ENCODE measurements at places on chromosomes 6 and 20.
A peak's percentile ranks its signal among the peaks of the same experiment; 100 is the strongest.

- no peak for DNase-seq
Observed at GRCh38 chr6:8900056-8900455, 464.7 kb upstream of the SLC35B3 start.

DNA sequence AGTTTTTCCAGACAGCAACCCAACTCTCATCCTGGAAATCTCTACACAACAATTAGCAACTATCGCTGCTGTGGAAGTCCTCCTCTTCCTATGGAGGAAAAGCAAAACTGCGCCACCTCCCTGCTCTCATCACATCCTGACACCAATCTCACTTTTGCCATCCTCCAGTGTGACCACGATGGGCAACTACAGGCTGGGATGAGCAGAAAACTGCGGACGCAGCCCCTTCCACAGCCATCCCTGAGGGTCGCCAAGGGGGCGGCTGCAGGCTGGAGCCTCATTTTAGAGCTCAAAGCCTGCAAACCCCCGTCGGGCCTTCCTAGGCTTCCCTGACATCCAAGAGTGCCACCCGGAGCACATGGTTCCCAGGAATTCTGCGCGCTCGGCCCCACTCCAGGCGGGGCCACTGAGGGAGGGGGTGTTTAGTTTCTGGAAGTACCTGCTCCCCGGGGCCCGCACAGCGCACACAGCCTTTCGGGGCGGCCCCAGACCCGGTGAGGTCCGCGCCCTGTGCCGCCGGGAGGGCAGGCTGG is 1.2 kb downstream of the TCFL5 start:
- peak; percentile 52 for DNase-seq

DNA sequence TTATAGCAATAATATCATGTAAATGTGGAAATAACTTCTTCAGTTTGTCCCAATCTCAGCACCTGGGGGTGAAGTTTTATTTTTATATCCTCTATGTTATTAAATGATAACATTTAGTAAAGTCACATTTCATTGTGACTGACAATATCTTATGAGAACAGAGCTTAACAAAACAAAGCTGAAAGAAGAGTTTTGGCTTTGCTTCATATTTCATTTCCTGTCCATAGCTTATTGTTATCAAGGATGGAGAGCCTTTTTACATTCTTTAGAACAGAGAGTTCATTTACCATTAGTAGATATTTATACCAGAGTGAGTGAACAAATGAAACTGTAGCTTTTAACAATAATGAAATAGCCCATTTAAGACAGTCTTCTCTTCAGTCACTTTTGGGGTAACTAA is 231.9 kb upstream of the SGK1 start:
- DNase-seq, result peak; percentile 89

- DNase-seq, result peak; percentile 59
Observed at GRCh38 chr6:69835414-69836179, 30.8 kb upstream of the COL19A1 start.

GRCh38 chr6:113496166-113496565 is 361.0 kb upstream of the MARCKS start:
- peak; percentile 98 for DNase-seq

GRCh38 chr20:36645998-36646397 is at the start of gene SLA2:
TSS of gene SLA2 (minus strand) at chr20:36646196. CDS start at chr20:36641335, 4,861 bp downstream.
- no peak for DNase-seq

DNA sequence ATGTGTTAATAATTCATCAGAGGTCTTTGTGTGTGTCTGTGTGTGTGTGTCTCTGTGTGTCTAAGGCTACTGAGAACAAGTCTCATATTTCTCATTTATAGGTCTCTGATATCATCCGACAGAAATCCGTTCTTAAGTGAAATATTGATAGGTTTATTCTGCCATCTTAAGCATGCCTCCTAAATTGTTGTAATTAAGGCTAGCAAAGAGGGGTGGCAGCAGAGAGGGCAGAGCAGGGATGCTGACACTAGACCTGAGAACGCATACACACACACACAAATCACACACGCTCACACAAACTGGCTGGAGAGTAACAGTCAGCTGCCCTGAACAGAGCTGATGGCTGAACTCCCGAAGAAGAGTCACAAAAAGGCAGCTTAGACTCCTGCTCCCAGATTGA is 84.9 kb upstream of the LRFN2 start:
- DNase-seq, result no peak

DNA sequence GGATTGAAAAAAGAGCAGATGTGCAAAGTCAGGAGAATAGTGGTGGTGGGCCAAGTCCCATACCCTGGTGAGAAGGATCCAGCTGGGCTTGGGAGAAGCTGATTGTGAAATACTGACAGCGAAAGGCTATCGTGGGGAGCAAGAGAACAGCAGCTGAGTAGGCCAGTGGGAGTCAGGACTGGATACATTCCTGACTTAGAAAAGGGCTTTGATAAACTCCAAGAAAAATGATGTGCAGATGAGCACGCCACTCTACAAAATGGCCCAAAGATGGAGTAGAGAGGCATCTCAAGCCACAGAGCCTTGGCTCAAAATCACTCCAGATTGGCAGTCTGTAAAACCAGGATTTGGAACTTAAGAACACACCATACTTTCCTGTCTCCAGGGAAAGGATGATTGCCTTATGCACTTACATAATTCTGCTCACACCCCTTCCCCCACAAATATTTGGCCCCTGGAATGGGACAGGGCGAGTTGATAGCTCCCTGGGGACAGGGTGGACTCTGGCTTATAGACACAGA is 578.7 kb downstream of the MAFB start:
- no peak for DNase-seq

DNA sequence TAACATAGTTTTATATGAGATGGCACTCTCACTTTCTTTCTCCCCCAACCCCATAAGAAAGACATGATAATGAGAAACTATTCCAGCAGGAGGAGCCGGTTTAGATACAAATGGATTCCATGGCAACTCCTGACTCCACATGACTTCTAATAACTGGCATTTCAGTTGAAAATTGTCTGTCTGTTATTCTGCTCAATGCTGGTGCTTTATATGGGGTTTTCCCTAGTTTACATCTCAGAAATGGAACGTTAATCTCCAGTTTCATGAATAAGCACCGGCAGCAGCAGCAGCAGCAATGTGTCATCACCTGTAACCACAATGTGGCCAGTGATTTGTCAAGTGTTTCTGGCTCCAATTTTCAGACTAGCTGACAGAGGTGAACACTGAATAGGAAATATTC is 8.0 kb upstream of the SIM1 start:
- DNase-seq, result no peak

DNA sequence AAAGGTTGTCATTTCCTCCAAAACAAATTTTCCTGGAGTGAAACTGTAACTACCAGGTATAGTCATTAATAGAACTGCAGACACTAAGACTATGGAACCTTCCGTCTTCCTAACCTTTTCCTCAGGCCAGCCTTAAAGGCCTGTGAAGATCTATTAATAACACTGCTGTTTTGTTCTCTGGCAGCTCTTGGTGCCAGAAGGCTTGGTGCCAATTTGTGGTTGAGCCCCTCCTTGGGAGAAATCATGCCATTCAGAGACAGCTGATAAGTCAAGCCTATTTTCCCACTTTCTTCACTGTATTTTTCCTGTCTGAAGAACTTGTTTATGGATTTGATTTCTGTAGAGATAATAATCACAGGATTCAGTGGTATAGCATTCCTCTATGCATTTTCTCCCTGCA is 64.8 kb downstream of the HCRTR2 start:
- DNase-seq, result peak; percentile 28

DNA sequence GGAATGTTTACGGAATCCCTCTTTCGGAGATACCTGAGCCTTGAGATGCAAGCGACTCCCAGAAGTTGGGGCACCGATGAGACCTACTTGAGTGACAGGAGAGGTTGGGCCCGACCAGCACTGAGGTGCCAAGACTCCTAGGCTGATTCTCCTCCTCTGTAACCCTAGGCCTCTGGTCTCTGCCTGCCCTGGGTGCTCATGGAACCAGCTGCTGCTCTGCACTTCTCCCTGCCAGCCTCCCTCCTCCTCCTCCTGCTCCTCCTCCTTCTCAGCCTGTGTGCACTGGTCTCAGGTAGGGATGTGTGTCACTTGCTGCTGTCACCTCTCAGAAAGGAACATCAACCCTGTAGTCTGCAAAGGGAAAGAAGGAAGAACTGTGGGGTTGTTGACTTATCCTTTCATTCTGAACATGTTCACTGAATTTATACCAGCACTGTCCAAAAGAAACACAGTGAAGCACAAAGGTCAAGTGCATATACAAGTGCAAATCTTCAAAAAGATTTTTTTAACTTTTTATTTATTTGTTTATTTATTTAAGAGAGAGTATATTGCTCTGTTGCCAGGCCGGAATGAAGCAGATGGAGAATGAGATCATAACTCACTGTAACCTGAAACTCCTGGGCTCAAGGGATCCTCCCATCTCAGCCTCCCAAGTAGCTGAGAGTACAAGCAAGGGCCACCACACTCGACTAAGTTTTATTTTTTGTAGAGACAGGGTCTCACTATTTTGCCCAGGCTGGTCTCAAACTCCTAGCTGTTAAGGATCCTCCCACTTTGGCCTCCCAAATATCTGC is 913 bp downstream of the BTN2A2 start:
- peak; percentile 41 for DNase-seq

DNA sequence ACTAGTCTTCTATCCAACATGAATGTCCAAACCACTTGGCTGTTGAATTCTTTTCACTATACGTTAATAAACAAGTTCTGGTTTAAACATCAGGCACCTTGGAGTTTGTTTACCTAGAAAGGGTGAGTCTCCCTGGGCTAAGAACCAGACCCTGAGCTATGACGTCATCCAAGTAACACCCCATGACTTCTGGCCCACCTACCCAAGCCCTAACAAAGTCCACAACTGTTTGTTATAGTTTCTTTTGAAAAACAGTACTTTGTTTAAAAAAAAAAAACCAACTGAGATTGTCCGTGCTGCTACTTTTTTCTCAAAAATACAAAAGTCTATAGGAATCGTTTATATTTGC is 146.9 kb upstream of the BEND6 start:
- no peak for DNase-seq

- DNase-seq, result peak; percentile 45
Observed at GRCh38 chr6:15340775-15341174, 94.9 kb downstream of the JARID2 start.

DNA sequence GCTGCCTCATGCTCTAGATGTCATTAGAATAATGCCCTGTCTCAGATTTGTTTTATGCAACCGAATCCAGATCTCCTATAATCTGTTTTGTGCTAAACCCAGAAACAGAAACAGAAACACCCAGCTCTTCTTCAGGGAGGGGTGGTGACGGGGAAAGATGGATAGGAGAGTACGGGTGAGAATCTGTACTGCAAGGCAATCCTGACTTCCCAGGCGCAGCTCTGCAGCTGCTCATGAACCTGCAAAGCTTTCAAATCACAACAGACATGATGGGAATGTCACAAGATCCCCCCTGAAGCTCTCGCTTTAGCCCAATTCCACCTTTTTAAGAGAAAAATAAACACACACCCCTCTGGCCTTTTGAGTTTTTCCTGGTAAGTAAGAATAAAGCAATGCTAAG is 71.5 kb downstream of the PPP1R3G start:
- no peak for DNase-seq

DNA sequence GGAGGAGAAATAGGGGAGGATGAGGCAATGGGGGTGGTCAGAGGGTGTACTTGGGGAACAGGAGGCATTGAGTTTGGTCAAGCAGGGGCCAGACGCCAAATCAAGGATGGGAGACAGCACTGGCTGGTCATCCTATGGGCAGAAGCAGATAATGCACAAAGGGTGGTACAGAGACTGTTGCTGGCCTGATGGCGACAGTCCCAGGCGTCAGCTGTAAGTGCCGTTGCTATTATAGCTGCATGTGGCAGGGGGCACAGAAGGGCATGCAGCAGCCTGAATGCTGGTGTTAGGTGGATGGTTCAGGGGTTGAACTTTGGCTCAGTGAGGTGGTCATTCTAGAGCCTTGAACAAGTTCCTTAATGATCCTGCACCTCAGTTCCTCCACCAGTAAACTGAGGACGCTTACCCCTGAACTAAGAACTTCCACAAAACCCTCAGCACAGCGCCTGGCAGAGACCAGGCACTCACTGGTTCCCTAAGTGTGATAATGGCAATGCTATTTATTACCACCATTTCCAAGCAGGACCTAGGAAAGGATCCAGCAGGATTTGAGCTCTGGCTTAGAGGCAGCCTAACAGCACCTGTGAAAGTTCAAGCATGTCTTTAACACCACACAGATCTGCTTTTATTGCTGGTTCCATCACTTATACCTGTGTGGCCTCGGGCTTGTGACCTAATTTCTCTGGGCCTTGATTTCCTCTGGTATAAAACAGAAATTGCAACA is 162.7 kb downstream of the INSM1 start:
- DNase-seq, result no peak

DNA sequence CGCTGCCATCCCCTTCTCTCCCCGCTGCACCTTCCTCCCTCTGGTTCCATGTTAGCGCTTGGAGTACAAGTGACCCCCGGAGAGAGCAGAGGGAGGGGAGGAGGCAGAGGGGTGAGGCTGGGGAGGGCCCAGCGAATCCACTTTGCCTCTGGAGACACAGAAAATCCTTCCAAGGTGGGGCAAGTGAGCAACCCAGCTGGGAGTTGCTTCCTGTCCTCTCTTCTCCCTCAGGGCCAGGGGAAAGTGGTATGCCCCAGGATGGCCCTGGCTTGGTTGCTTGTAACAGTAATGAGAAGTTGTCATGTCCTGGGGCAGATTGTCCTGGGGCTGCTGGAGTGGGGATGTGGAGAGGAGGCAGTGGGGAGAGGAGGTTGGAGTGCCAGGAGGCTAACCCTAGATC is 691 bp upstream of the ANGPT4 start:
- DNase-seq, result no peak

- no peak for DNase-seq
Observed at GRCh38 chr6:87921034-87921433, 126.6 kb upstream of the SPACA1 start.

DNA sequence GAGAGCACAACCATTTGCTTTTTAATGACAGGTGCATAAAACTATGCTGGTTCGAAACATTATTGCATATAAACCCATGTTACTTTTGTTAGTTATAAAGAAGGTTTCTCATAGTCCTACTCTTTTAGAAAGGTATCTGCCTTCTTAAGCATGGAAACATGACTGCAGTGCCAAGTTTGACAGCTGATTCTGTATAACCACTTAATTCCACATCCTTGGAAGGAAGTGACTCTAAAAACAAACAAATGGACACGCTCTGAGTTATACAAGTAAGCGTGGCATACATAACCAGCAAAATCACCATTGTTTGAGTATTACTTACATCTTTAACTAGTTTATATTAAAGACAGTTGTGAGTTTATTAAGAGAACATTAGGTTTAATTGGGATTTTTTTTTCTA is 125.0 kb upstream of the HDGFL1 start:
- peak; percentile 93 for DNase-seq

DNA sequence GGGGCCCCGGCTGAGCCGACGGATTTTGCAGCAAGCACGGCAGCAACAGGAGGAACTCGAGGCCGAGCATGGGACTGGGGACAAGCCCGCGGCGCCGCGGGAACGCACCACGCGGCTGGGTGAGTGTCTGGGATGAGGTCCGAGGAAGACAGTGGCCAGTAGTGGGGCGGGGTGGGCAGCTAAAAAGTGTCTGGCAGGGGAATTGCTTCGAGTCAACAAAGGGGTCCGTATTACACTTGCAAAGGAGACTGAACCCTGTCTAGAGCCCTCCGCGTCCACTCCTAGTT is 356 bp downstream of the BYSL start:
- DNase-seq, result no peak

- no peak for DNase-seq
Observed at GRCh38 chr6:114431641-114432040, 88.8 kb upstream of the HS3ST5 start.

Measured in endothelial cell of umbilical vein (primary cell).